ENCODE measurements at places on chromosomes 7 and 10.

GRCh38 chr7:31651234-31652062, 35.6 kb upstream of the PPP1R17 start:
- DNase-seq = no peak

DNA sequence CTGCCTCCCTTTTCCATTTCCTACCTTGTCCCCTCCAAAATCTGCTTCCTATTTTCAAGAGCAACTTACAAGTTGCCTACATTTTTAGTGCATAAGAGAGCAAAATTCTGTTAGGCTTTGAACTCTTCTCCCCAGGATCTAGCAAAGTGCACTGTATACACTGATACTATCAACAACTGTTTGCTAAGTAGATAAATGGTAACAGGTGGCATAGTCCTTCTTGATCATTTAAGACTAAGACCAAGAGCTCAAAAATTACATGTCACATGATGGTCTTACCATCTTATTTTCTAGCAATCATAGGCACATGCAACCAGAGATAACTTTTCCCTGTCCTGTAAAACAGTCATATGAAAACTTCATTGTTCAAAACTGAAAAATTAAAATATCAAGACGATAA, 16.2 kb downstream of the FAM3C start:
- no peak for DNase-seq

- DNase-seq = no peak
Measured at GRCh38 chr7:47298636-47299035, 283.3 kb downstream of the TNS3 start.

DNA sequence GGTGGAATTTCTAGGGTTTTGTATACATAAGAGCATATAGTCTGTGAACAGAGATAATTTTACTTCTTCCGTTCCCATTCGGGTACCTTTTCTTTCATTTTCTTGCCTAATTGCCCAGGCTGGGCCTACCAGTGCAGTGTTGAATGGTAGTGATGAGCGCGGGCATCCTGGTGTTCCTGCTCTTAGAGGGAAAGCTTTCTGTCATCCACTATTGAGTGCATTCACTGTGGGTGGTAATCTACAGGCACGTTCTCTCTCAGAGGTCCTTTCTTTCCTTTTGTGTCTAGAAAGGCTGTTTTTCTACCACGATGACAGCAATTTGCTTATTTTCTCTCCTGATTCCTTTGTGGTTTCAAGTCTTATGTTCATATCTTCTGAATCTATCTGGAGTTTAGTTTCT, 65.0 kb downstream of the INPP5A start:
- no peak for DNase-seq

GRCh38 chr10:60384011-60384410, 5.7 kb downstream of the ANK3 start:
- DNase-seq = no peak

DNA sequence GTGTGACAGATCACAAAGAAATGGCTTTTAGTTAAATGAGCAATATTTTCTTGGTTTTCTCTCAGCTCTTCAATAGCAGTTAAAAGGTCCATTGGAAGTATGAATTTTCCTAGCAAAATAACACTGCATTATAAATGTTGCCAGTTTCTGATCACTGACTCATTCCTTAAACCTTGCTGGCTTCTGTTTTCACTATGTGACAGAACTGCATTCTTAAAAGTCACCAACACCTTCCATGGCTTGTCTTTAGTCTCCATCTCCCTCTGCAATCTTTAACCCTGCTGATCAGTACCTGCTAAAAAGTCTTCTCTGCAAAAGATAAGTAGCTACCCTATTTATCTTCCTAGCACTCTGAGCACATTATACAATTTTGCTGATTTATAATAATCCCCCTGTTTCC, 405.0 kb upstream of the LRRN3 start:
- DNase-seq = no peak

DNA sequence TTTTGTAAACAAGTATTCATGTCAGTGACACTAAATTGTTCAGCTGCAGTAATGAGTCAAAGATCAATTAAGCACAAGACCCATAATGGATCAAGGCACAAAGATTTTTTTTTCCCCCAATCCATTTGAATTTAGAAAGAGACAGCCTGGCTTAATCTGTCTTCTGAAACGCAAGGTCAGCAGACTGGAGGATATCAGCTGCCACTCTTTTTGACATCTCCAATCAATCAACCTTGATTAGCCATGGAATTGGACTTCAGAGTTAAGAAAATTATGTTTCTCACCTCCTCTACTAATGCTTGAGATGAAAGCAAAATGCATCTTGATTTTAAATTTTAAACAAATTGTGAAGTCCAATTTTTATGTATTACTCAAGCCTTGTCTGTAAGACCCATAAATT, 642.4 kb upstream of the STEAP1 start:
- no peak for DNase-seq

DNA sequence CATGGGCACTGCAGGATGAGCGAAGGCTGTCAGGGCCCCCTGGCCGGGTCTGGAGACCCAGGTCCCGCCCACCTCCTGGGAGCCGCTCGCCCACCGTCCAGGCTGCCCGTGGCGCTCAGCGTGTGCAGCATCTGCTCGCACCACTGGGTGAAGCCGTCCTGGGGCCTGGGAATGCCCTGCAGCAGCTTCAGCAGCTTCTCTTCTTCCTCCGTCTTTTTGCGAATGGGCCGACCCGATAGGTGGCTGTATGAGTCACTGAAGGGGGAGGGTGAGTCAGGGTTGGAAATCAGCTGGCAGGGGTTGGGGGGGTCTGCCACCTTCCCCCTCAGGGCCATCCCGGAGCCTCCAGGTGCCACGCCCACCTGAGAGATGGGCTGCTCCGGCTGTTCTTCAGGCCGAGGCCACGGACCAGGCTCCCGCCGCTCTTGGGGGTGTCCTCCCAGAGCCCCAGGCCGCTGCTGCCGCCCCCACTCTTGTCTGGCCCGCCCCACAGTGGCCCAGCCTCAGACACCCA, 8.7 kb downstream of the GNB2 start:
- DNase-seq = no peak

DNA sequence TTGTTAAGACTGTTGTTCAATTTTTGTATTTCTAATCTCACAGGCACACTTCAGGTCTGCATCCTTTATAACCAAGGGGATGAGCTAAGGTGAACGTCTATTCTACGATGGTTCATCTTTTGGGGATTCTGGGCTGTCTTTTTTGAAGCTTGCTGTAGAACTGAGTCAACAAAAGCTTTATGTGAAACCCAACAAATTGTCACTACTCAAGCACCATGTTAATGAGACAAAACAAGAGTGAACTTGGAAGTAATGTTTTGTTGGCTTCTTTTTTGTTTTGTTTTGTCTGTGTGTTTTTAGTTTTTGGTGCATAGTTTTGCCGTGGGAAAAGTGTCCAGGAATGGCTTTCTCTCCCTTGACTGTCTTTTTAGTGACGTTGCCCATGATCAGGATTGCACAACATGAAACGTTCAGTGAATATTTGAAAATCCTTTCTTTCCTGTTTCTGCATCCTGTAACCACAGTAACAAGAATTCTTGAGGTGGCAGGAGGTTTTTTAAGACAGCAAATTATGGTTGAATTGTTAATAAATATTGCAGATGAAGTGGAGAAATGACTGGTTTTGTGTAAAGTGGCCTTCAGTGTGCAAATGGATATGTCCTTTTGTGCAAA, 65.6 kb downstream of the WIPF3 start:
- DNase-seq = no peak

GRCh38 chr7:139427788-139428187, 55.7 kb downstream of the KLRG2 start:
- no peak for DNase-seq

DNA sequence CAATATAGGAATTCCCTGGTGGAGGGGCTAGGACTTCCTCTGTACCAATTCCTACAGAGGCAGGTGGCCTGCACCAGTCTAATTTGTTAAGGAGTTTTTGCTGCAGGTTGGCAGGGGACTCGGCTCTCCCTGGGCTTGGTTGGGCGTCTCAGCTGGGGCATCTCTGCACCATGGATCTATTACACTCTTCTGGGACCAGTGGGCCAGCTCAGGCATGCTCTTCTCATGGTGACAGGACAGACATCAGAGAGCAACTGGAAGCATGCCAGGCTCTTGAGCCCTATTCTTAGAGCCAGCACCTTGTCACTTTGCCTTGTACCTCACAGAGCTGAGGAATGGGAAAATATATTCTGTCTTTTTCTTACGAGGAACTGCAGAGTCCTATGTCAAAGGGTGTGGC, 74.6 kb downstream of the SH2D4B start:
- DNase-seq = no peak

- DNase-seq = no peak
Measured at GRCh38 chr7:1899951-1900762, 230.1 kb downstream of the ELFN1 start.

DNA sequence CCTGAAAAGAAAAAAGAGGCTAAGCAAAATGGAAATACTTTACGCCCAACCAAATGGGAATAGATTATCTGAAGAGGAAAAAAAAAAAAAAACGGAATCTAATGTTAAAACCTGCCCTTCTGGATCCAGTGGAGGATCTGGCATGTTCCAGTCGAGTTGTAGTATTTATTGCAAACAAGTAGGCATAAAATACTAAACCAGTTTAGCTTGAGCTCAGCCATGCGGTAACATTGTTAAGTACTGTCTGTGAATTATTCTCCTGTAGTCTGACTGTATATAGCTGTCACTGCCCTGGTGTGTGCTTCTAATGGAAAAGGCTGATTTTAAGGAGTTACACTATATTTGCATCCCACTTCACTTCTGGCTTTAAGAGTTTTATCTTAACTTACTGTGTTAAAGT, 40.3 kb downstream of the CELF2 start:
- DNase-seq = no peak

DNA sequence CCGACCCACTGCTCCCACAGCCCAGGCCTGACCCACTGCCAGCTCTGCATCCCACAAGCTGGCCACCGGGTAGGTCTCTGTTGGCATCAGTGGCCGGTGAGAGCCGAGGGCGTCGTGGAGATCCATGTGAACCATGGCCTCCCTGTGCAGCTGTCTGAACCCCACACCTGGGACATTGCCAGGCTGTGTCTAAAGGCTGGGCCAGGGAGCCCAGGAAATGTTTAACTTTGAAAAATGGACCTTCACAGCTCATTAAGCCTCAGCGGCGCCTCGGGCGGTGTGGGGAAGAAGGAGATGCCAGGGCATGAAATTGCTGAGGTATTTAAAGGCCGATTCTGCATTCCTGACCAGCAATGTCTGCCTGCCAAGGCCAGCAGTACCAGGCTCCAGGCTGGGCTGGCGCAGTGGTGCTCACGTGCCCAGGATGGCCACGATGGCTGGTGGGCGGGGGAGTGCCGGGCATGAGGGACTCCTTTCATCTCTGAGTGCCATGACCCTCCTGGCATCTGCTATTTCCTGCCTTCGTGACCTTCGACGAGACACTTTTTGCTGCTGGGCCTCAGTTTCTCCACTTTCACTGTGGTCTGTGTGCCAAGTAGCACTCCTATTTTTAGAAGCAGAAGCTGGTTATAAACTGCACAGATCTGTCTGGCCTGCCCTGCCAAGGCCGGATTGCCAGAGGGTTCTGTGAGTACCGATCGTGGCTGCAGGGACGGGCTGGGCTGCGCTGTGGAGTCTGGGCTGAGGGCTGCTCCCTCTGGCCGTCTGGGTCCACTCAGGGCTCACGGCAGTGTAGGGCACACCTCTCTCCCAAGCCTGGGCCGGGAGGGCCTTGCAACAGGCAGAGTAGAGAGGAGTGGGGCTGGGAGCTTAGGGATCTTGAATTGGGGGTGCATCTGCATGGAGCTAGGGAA, 21.8 kb downstream of the ELFN1 start:
- DNase-seq = no peak

- DNase-seq = no peak
Measured at GRCh38 chr10:35611750-35612149, 6.6 kb downstream of the GJD4 start.

DNA sequence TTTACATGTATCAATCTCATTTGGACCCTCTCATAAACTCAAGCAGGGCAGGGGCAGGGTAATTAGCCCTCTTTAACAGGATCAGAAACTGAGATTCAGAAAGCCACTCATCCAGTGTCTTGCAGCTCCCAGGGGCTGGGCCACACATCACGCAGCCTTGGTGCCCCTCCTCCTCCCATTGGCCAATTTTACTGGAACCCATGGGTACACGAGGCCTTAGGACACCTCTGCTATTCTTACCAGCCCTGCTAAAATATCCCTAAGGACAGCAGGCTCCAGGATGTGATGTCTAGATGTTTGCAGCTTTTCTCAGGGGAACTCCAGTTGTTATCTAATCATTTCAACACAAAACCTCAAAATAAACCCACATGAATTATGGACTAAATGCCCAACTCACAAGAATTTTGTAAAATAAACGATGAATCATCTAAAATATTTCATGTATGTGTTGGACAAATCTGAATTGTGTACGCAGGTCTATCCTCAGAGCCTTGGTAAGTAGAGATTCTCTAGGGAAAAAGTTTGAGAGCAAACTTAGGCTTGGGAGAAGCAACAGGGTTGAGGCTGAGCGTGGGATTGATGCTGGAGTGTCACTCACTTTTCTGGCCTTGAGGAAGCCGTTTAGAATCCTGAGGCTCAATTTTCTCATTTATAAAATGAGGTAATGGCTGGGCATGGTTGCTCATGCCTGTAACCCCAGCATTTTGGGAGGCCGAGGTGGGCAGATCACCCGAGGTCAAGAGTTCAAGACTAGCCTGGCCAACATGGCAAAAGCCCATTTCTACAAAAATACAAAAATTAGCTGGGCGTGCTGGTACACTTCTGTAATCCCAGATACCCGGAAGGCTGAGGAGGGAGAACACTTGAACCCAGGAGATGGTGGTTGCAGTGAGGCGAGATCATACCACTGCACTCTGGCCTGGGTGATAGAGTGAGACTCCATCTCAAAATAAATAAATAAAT, 69.7 kb upstream of the TNS3 start:
- DNase-seq = peak; percentile 75

GRCh38 chr10:130764651-130765050, 546.9 kb downstream of the TCERG1L start:
- DNase-seq = no peak

DNA sequence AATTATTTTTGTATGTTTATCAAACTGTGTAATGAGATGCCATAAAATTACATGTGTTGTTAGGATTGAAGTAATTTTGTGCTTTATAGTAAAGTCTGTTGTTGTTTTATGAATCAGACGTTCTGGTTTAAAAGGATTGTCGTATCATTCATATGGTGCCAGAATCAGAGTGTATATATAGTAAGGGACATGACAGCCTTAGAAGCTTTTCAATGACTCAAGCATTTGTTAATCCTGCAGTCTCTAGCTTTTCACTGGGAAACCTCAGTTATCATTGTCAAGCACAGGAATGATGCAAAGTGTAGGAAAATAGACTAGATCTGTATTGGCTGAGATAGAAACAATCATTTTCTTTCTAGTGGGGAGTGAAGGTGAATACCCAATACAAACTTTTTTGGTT, 57.5 kb downstream of the TRRAP start:
- DNase-seq = no peak

DNA sequence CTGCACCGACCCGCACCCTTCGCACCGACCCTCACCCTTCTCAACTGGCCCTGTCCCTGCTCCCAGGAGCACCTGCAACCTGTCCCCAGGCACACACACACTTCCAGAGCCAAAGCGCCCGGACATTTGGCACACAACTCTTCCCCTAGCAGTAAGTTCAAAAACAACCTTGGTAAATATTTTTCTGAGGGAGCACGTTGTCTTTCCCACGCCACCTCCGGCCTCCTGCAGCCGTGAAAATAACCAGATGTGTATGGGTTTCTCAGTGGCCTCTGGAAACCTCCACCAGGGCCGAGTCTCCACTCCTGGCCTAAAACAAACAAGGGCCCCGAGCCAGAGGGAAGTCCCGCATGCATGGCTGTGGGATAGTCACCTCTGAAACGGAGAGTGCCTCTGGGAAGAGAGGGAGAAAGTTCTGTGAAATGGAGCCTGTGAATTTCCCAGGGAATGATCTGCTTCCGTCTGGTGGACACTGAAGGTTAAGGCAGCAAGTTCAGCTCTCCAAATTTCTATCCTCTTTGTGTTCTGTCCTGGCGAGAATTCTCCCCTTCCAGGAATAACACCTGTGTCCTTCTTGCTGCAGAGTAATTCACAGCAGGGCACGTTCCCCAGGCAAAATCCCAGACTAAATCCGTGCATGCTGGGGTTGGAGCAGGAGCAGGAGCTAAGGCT, 15.8 kb downstream of the PODXL start:
- DNase-seq = no peak
